A172 (cell line): ENCODE measurements at places on chromosomes 2 and 18. TPM values are rescaled to one million over a fixed set of nuclear protein-coding genes. Genes with fewer than 3 reads are reported as not detected.
A peak's percentile ranks its signal among the peaks of the same experiment; 100 is the strongest.

DNA sequence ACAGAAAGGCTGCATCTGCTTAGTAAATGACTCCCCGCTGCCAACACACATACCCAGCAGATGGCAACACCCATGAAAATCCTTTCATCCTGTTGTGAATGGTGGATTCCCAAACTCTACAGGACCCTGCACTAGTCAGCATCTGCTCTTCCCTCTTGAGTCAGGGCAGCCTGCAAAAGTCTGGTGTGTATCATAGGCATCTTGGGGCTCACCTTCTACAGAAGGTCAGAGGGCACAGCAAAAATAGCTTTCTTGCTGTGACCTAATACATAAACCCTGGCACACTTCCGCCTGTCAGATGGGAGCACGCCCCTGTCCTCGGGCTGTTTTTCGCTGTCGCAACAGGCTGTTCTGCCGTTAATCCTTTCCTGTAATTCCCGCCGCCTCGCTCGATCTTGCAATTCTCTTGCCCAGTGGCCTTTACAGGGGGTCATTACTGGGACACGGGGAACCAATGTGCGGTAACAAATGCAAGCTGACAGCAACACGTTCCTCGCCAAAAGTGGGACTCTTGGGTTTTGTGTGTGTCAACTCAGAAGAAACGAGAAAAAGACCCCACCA is 19.9 kb upstream of the SCYGR1 start:
- no peak for DNase-seq

The UPP2 gene
- total RNA-seq: not detected in 2 replicates

- DNase-seq: peak; percentile 51
These were observed 75.1 kb downstream of the AGPS start for GRCh38 chr2:177467646-177468045.

DNA sequence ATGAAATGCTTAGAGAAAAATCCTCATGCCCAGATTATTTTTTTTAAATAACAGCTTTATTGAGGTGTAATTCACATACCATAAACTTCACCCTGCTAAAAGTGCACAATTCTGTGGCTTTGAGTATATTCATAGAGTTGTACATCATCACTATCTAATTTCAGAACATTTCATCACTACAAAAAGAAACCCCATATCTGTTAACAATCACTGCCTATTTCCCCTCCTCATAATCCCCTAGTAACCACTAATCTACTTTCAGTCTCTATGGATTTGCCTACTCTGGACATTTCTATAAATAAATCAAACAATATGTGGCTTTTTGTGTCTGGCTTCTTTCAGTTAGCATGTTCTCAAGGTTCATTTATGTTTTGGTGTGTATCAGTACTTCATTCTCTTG is 51.4 kb downstream of the OSBPL1A start:
- no peak for DNase-seq

GRCh38 chr2:74816540-74817303 is 17.2 kb upstream of the HK2 start:
- no peak for DNase-seq
